ENCODE measurements at places on chromosomes 7 and 10. TPM values are rescaled to one million over a fixed set of nuclear protein-coding genes. Genes with fewer than 3 reads are reported as not detected.

- no peak for DNase-seq
Observed at GRCh38 chr7:19110776-19111175, 6.7 kb downstream of the TWIST1 start.

GRCh38 chr10:50417886-50418830, 166.8 kb upstream of the ASAH2 start:
- DNase-seq, result peak; percentile 53

DNA sequence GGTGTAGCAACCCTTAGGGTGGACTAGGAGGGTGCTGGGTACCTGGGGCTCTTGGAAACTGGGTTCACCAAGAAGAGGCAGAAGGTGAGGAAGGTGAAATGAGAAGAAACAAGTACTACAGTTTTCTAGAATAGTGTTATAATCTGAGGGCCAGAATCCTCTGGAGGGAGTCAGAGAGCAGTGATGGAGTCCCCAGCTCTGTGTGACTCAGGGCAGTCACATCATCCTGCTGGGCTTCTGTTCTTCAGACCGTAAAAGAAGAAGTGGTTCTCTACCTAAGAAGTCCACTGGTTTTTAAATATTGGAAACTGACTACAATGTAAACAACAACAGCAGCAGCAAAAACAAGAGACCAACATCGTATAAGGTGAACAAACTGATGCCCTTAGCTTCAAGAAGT, 197.3 kb downstream of the PRPF18 start:
- no peak for DNase-seq

GRCh38 chr10:62632071-62632809, 172.3 kb upstream of the ADO start:
- DNase-seq, result no peak

DNA sequence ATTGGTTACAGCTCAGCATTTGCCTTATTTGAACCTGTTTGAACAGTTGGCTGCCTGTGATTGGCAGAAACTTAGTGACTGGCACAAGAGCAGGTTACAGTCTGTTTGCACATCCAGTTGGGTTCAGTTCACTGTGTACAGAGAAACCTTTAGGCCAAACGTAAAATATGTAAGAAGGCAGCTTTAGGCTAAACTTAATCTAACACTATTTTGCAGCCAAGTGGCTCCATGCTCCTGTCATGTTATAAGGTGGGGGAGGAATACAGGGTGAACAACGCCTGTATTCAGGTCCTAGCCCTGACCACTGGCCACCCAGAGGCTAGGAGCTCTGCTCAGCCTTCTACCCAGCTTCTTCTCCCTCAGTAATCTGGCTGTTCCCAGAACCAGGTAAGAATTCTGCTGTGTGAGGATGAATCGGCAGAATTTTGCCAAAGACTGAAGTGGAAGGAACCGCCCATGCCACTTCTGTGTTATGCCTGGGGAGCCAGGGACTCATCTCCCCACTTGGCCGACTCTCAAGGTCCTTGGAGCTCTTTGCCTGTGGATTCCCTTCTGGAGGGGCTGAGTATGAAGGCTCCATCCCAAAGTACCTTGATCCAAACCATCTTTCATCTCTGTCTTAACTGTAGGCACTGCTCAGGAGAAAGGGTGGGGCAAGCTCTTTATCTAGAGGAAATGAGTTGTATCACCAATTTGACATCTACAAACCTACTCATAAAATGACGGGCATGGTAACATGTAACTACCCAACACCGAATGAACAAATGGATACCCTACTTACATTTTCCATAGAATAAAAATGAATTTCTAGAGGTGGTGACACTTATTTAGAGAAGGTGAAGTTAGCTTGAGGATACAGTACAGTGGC, 164.4 kb upstream of the NAMPT start:
- DNase-seq, result no peak

EBLN1 gene
- total RNA-seq, result not detected

A1CF gene
- total RNA-seq, result not detected

ASIC3 gene
- total RNA-seq, result 10.8 TPM

JCAD gene
- total RNA-seq, result 0.32 TPM

All from glutamatergic neuron (in vitro differentiated cells).